IPS DF 6.9 (cell line): ENCODE measurements at places on chromosomes 2 and 18.
A peak's percentile ranks its signal among the peaks of the same experiment; 100 is the strongest.

DNA sequence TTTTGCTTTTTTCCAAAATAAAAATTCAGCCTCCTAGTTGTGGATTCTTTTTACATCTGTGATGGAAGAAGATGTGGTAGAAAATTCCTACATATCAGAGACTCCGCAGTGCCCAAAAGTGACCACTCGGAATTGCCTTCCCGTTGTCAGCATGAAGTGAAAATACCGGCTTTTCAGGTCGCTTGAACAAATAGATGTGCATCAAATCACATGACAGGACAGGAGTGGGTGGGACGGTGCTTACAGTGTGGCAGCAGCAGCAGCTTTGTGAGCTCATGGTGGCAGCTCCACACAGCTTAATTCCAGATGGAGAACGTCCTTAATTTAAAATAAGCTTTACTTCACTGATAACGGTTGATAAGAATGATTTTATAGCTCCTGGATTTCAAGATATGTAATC, 20.3 kb downstream of the SALL3 start:
- DNase-seq: no peak

DNA sequence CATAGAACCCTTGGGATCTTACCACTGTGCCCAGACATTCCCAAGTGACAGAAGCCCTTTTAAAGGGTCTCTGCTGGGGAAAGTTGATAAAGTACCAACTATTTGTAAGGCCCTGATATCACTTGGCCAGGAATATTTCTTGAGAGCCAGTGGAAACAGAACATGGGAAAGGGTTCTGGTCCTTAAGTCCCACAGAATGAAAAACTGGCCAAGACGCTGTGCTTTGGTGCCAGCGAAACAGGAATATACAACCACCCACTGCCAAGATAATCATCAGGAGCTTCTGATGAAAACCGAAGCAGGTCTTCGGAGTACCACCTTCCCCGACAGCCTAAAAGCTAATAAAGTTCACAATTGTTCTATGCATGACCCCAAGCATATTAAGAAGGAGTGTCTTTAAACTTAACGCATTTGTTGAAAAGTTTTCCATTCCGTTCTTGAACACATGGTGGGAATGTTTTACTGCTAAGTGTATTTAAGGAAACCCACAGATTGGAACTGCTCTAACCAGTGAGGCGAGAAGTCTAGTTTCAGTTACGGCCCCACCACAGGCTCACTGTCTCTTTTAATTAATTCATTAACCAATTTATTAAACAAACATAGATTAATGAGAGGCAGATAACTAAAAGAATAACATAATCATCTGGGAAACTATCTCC, 152.6 kb downstream of the ANKRD44 start:
- no peak for DNase-seq

DNA sequence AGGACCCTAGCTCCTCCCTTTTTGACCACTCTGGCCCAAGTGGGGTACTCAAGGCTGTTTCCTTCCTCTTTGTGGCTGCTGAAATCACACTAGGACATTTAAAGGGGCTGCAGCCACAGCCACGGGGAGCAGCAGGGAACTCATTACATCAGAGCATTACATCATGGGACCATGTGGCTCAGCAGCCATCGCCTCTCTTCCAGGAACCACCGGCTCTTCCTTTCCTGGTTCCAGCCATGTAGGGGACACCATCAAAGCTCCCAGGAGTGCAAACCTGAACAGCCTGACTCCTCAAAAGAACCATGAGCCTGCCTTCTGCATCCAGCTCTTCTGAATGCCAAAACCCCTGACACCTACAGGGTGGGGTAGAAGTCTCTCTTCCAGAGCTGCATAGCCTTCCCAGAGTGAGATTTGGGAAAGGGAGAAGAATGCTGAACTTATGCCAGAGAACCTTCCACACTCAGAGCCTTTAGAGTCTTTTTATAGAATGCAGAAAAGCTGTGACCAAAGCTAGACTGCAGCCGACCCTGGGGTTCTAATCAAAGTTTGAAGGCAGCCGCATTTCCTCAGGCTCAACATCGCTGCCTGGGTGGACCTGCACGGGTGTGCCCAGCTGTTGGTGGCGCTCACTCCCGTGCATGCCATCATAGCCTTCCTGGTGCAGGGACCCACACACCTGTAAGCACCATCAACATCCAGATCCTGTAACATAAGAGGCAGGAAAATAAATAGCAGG, 121.7 kb downstream of the KLHL29 start:
- no peak for DNase-seq

- DNase-seq: no peak
These were observed 10.2 kb upstream of the CHN1 start for GRCh38 chr2:175015340-175015739.

- DNase-seq: peak; percentile 39
These were observed 77.3 kb upstream of the UPP2 start for GRCh38 chr2:158024288-158024898.

DNA sequence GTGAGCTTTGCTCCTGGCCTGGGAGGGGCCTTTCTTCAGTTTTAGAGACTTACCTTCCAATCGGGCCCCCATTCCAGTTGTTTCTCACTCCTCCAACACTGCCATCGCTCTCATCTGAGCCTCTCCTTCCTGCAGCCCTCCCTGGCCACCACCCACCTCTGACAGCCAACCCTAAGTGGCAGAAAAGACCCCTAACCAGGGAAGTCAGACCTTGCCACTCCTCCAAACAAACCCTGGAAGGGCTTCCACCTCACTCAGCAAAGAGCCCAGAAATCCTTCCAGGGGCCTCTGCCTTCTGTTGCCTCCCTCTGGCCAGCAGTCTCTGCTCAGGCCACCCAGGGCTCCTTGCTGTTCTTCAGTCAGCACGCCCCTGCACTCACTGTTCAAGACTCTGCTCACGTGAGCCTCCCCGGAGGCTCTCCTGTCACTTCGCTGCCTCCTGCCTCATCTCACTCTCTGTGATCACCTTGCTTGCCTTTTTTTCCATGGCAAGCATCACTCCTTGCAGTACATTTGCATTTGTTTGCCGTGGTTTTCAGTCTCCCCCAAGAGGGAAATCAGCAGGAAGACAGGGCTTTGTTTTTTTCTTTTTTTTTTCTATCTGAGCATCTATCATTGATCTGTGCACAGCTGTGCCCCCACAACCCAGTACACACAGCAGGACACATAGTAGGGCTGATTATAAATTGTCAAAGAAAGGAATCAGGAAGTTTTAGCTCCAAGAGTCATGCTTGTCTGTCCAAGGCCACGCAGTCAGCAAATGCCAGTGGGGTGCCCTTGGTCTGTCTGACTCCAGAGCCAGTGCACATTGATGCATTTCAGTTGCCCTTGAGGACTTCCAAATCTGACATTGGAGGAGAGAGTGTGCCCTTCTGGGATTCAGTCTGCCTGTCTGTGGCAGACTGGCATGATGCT, 83.9 kb downstream of the INHBB start:
- DNase-seq: no peak

DNA sequence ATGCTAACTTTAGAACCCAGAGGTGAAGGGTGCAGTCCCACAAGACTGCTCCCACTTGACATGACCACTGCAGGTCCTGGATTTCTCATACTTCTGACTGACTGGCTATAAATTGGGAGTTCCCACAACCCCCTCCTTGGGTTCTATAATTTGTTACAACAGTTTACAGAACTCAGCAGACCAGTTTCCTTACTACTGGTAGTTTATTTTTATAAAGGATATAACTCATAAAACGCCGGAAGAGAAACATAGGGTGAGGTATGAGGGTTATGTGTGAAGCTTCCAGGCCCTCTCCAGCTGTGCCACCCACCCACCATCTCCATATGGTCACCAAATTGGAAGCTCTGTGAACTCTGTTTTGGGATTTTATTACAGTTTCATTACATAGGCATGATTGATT, 839.6 kb downstream of the TSN start:
- no peak for DNase-seq

DNA sequence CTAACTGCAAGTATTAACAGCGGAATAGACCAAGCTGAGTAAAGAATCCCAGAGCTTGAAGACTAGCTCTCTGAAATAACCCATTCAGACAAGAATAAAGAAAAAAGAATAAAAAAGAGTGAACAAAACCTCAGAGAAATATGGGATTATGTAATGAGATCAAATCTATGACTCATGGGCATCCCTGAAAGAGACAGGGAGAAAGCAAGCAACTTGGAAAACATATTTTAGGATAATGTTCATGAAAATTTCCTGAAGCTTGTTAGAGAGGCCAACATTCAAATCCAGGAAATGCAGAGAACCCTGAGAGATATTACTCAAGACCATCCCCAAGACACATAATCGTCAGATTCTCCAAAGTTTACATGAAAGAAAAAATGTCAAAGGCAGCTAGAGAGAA, 17.3 kb downstream of the PFN4 start:
- DNase-seq: no peak

GRCh38 chr2:38214209-38214717, 138.3 kb upstream of the CYP1B1 start:
- DNase-seq: no peak

- peak; percentile 11 for DNase-seq
These were observed 48.7 kb upstream of the NBEAL1 start for GRCh38 chr2:202965810-202966460.

DNA sequence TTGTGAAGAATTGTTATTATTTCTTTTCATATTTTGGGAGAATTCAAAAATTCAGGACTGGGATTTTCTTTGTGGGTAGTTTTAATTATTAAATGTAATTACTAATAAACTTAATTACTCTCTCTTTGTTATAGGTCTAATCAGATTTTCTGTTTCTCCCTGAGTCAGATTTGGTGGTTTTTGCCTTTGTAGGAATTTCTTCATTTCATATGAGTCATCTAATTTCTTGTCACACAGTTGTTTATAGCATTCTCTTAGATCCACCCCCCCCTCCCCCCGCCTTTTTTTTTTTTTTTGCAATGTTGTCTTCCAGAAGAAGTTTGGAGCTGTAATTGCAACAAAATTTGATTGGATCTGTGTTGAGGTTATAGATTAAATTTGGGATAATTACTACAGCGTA, 26.0 kb upstream of the GALR1 start:
- no peak for DNase-seq

DNA sequence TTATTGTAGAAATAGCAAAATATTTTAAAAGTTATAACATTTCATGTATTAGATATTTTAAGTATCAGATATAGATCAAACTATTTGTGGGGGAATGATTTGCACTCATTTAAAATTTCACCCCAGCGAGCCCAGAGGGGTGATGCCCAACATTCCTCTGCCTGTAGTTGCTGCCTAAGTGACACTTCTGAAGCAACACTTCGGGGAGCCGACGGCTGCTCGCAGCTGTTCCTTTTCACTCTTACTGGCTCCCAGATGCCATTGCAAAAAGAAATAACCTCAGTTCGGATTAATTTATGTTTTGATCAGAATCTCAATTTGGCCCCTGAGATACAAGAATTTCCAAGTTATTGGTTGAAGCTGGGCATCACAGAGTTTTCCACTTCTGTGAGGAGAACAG, 603.8 kb downstream of the PLCL1 start:
- DNase-seq: no peak
